ENCODE measurements at places on chromosomes 3 and 15.

- DNase-seq, result no peak
These were observed 11.2 kb upstream of the SCAPER start for GRCh38 chr15:76916369-76916768.

- no peak for DNase-seq
These were observed 62.7 kb downstream of the PXYLP1 start for GRCh38 chr3:141294301-141294700.

DNA sequence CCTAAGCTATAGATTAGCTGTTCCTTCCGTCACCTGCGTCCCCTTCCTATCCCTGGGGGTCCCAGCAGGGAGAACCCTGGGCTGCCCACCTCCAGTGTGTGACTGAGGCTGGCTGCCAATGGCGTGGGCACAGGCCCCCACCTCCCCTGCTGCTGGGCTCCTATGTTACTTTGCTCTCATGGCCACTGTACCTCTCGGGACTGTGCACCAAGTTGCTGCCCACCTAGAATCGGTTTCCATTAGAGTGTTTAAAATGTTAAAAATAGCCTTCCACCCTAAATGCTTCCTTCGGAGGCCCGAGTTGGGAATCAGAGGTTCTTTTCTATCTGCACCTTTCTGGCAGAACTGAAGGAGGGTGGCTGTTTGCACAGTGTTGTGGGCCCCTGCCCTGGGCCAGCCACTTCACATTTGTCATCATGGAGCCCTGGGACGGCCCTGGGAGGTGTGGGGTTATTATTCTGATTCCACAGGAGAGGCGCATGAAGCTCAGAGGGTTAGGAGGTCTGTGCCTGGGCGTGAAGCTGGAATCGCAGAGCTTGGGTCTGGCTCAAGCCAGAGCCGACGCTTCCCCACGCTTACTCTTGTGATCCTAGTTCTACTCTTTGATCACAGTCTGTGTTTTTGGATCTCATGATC, 29.1 kb downstream of the IRAK2 start:
- peak; percentile 37 for DNase-seq

DNA sequence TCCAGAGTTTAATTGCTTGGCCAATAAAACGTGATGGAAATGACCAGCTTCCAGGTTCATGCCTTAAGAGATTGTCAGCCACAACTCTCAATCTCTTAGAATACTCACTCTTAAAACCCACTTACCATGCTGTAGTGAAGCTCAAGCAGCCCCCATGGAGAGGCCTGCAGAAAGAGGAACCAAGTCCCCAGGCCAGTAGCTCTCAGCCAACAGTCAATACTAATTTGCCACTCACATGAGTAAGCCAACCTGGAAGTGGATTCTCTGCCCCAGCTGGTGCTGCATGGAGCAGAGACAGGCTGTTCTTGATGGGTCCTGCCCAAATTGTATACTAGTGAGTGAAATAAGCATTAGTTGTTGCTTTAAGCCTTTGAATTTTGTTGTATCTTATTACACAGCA, 155.9 kb downstream of the OXSM start:
- DNase-seq, result no peak

GRCh38 chr15:57611938-57612337, 20.2 kb downstream of the MYZAP start:
- no peak for DNase-seq

- no peak for DNase-seq
These were observed 130.7 kb upstream of the KCNMB2 start for GRCh38 chr3:178405531-178405930.

DNA sequence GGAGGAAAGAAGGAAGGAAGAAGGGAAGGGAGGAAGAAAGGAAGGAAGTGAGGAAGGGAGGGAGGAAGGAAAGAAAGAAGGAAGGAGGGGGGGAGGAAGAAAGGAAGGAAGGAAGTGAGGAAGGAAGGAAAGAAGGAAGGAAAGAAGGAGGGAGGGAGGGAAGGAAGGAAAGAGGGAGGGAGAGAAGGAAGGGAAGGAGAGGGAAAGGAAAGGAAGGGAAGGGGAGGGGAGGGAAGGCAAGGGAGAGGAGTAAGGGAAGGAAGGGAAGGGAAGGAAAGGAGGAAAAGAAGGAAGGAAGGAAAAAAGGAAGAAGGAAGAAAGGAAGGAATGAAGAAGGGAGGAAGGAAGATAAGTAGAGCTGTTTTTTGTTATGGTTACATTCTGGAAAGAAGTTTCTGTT, 141.2 kb downstream of the LRRC3B start:
- DNase-seq, result no peak

DNA sequence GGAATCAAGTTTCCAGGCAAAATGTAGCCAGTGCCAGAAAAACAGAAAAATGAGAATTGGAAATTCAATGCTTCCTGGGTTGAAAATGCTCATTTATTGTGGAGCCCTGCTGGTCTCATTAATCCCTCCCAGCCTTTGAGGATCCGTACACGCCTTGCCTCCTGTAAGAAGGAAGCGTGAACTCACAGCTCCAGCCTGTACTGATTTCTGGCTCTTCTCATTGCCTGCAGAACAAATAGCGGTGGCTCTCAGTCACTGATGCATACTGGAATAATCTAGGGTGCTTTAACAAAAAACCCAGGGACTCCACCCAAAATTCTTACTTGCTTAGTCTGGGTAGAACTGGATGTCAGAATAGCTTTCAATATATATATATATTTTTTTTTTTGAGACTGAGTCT, 29.3 kb upstream of the SLC24A5 start:
- no peak for DNase-seq

DNA sequence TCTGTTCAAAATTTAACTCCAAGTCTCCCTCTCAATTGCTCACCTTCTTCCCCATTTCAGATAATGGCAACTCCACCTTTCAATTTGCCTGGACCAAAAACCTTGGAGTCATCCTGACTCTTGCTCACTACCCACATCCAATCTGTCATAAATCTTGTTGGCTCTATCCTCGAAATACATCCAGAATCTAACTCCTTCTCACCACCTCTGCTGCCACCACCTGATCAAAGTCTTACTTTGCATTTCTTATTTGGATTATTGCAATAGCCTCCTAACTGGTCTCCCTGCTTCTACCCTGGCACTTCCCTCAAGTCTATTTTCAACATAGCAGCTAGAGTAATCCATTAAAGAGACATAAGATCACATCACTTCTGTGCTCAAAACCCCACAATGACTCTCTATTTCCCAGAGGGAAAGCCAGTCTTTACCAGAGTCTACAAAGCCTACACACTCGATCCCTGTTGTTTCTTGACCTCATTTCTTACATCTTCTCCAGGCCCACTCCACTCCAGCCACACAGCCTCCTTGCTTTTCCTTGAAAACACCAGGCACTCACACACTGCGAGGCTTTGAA, 86.6 kb downstream of the GPR156 start:
- no peak for DNase-seq

DNA sequence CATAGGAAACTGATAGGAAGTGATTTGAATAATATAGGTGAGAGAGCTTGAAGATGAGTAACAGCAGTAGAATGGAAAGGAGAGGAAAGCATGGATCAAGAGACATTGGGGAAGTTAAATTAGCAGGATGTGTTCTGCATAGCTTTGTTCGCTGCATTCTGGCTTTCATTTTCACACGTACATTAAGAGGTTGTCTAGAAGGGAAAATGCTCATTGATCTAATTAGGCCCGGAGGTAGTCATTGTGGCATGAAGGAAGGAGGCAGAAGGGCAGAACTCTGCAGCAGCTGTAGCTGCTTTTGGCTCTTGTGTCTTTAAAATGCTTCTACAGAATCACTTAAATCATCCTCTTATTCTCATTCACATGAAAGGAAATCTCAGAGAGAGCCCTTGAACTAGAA, 40.3 kb downstream of the KCNAB1 start:
- no peak for DNase-seq

DNA sequence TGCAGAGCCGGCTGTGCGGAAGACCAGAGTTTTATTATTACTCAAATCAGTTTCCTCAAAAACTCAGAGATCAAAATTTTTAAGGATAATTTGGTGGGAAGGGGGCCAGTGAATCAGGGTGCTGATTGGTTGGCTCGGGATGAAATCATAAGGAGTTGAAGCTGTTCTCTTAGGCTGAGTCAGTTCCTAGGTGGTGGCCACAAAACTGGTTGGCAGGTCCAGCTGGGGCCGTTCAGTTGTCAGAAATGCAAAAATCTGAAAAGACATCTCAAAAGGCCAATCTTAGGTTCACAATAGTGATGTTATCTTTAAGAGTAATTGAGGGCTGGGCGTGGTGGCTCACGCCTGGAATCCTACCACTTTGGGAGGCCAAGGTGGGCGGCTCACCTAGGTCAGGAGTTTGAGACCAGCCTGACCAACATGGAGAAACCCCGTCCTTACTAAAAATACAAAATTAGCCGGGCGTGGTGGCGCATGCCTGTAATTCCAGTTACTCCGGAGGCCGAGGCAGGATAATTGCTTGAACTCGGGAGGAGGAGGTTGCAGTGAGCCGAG, 2.3 kb upstream of the ZNF589 start:
- no peak for DNase-seq

- DNase-seq, result no peak
These were observed 36.7 kb upstream of the MBNL1 start for GRCh38 chr3:152232001-152232400.

DNA sequence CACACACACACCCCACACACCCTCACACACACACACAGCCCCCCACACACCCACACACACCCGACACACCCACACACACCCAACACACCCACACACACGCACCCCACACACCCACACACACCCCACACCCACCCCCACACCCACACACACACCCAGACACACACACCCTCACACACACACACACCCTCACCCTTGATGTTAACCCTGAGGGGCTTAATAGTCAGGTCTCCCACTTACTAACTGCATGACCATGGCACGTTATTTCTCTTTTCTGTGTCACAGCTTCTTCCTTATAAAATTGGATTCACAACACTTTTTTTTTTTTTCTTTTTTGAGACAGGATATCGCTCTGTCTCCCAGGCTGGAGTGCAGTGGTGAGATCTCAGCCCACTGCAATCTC, 2.8 kb downstream of the GRM2 start:
- DNase-seq, result no peak

- DNase-seq, result no peak
These were observed 1006.6 kb upstream of the CFAP20DC start for GRCh38 chr3:60056404-60056803.

- no peak for DNase-seq
These were observed 2.1 kb downstream of the CHAC1 start for GRCh38 chr15:40955141-40955903.

DNA sequence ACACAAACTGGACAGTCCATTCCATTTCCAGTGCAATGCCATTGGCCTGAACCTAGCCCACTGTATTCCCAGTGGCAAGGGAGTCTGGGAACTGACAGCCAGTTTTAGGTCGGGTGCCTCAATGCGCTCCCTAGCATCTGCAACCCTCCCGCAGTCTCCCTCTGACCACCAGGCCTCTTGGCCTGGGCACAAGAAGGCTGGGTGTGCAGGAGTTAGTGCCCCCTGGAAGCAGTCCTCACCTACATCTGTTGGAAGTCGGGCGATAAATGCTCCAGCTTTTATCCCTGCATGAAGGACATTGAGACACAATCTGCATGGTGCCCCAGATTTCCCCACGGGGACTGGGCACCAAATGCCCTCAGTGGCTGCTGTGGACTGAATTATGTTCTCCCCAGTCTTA, 12.7 kb downstream of the C3orf22 start:
- DNase-seq, result no peak

GRCh38 chr15:83110381-83110780, 2.9 kb downstream of the TM6SF1 start:
- DNase-seq, result no peak

GRCh38 chr3:54905920-54906319, 21.9 kb downstream of the LRTM1 start:
- no peak for DNase-seq

GRCh38 chr3:120452816-120453215, 2.0 kb upstream of the FSTL1 start:
- no peak for DNase-seq

DNA sequence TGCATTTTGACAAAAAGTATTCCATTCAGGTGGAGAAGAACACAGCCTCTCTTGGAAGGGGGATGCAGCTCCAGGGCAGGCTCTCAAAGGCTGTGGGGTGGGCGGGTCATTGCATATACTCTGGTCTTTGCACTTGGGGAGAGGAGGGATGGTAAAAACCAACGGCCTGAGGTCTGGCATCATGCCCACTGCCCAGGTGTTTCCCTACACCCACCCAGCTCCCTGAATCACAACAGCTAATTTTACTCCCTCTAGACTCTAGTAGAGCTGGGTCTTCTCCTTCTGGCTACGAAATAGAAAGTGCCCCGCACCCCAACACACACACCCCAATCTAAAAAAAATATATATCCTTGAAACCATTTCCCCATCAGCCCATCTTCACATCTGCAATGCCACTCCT, 1.0 kb downstream of the MYLK start:
- DNase-seq, result no peak

DNA sequence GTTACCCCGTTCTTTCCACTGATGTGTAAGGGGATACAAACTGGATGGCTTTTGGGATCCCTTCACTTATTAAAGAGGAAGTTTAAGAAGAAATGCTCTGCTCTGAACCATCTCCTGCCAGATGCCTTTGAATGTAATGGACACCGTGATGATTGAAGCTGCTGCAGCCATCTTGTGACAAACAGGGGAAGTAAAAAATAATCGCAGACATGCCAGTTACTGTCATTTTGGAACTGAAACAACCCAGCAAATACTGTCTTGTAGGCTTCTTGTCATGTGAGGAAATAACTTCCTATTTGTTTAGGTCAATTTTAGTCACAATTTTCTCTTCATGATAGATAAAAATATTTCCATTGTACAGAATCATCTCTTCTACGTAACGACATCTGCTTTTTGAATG, 224.0 kb downstream of the CHL1 start:
- DNase-seq, result no peak

DNA sequence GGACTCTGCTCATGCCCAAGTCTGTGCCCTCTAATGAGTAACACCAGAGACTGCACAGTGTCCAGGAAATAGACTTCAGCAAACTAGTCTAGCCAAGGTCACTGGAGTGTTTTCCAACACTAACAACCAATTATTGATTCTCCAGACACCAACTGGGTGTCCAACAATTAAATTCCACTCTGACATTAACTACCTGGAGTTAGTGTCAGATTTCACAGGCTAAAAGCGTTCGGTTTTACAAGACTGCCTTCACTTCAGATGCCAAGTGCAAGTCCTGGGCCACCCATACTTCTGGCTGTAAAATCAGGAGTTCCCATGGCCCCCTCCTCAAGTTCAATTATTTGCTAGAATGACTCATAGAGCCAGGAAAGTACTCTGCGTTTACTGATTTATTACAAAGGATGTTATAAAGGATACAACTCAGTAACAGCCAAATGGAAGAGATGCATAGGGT, 20.8 kb upstream of the CFAP161 start:
- DNase-seq, result no peak

DNA sequence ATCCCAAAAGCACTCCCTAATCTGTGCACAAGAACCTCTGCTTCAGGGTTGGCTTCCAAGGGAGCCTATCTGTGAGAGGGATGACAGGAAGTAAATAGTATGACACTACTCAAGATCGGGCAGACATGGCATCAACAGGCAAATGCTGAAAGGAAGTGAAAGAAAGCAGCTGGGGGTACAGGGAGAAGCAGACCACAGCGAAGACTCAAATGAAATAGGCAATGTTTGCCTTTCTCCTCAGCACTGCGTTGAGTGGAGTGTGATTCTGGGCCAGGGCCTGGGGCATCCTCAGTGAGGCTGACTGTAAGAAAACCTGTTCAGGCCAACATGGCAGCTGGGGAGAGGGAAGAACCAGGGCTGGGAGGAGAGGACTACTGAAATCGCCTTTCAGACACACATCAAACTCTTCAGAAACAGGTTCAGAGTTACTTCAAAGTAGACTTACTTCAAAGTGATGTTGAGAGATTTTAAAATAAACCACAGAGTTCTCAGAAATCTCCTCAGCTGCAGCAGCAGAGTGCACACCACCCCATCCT, 96.6 kb downstream of the SLC9A9 start:
- DNase-seq, result peak; percentile 51

GRCh38 chr3:8663177-8664061, 18.8 kb upstream of the SSUH2 start:
- peak; percentile 77 for DNase-seq

All from stimulated activated CD8-positive, alpha-beta memory T cell treated with anti-CD3 and anti-CD28 coated beads, Interleukin-4, amount 100 ng/mL, for 48 hours (primary cell).